Endodermal cell (in vitro differentiated cells): ENCODE measurements at places on chromosomes 16 and 17.

DNA sequence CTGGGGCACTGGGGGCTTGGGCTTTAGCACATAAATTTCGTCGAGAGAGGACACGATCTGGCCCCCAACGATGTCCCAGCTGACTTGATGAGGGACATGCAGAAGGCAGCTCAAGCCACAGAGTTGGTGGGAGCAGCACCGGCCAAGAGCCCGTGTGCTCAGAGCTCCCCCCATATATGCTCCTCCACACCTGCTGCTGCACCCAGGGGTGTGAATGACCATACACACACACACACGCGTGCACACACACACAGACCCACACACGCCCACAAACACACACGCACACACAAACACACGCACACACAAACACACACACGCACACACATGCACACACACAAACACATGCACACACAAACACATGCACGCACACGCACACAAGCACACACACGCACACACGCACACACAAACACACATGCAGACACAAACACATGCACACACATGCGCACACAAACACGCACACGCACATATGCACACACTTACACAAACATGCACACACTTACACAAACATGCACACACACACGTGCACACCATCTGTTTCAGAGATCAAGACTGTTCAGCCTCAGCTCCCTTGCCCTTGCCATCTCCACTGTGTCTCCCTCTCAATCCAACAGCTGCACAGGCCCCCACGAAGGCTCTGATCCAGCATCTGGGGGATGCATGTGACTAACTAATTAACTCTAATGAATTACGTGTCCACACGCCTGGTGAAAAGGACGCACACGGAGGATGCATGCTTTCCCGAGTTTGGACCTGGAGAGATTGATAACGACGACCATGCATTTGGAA is 85.6 kb upstream of the TNRC6C start:
- no peak for DNase-seq

GRCh38 chr16:51306116-51306515 is 155.0 kb upstream of the SALL1 start:
- DNase-seq = no peak

DNA sequence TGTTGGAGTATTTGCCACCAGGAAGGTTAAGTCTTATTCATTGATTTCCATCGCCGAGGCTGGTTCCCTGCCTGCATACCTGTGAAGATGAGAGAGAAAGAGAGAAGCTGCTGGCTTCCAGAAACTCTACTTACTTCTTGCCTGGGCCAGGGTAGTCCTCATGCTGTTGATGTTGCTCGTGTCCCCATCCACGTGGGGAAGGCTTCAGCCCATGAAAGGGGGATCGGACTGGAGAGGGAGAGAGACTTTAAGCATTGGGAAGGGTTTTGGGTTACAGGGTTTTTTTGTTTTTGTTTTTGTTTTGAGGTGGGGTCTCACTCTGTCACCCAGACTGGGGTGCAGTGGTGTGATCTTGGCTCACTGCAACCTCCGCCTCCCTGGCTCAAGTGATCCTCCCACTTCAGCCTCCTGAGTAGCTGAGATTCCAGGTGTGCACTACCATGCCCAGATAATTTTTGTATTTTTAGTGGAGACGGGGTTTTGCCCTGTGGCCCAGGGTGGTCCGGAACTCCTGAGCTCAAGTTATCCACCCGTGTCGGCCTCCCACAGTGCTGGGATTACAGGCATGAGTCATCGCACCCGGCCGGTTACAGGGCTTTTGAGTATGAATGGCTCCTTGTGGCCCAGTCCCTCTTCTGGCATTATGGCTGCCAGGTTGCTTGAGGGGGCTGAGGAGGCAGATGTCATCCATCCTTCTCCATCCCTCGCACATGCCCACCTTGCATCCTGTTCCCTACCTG is 26.6 kb downstream of the ITGB3 start:
- DNase-seq = peak; percentile 62

- no peak for DNase-seq
These were observed 30.6 kb upstream of the MMD start for GRCh38 chr17:55452139-55452790.

DNA sequence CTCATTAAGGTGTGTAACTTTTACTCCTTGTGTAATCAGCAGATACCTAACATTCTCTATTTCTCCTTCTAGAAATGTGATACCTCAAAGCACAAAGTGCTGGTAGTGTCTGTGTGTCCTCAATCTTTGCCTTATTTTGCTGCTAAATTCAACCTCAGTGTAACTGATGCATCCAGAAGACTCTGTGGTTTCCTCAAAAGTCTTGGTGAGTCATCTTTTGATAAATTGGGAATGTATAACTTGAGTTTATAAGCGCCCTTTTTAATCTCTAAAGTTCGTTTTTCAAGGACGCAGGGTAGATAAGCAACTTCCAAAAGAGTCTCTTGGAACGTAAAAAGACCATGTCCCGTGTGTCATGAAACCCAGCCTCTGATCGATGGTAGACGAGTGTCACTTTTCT is 10.2 kb downstream of the NARF start:
- no peak for DNase-seq

DNA sequence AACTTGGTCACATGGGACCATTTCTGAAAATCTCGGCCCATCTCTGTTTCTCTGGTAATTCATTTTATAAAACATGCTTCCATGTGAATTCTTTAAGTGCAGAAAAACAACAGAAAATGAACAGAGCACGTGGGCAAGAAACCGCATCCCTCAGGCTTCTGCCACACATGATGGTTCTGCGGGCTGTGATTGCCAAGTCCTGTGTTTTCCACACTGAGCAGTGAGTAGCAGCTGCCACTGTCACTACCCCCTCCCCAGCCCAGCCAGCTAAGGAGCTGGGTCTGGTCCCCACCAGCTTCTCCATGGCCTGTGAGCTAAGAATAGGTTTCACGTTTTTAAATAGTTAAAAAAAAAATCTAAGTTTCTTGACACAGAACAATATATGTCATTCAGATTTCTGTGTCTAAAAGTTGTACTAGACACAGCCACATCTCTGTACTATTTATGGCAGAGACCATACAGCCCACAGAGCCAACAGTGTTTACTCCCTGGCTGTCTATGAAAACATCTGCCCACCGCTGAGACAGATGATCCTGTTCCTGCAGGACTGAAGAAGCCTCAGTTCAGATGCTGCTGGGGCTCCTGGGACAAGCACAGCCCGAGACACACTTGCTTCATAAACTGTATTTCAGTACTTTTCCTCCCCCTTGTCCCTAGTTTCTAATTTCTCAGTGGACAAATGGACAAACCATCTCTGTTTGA is 41.5 kb downstream of the USP22 start:
- no peak for DNase-seq

DNA sequence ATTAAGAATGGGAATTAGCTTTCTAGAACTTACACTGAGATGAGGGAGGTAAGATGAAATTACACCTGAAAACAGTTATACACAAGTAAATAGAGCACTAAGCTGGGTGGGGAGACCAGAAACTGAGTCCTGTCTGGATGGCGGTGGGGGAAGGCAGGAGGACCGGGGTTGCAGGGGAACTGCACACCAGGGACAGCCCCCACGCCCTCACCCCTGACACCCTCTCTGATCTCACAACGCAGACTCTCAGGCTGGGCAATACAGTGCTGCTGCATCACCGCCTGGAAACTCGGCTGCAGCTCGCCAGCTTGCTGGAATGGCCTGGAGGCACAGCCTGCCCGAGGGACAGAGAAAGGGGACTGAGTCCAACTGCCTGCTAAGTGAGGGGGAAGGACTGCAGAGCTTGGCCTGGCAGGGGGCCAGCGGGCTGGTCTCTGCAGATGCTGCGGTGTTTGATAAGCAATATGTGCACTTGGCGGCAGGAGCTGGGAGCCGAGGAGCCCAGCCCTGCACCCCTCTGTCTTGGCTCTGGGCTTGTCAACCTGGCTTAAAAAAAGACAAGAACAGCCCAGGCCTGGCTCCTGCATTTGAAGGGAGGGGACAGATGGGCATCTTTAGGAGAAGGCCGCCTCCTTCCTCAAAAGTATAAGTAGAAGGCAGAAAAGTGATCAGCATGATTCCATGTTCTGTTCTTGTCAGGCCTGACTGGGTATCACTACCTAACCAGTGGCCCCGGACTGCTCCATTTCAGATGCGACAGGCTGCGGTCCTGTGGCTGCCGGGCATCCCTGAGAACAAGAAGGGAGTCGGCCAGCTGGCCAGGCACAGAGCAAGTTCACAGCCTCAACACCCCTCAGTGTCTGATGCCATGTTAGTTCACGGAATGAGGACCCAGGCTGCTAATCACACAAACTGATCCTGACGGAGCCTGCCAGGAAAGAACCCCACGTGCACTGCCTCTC is 30.2 kb downstream of the SPHK1 start:
- DNase-seq = no peak

DNA sequence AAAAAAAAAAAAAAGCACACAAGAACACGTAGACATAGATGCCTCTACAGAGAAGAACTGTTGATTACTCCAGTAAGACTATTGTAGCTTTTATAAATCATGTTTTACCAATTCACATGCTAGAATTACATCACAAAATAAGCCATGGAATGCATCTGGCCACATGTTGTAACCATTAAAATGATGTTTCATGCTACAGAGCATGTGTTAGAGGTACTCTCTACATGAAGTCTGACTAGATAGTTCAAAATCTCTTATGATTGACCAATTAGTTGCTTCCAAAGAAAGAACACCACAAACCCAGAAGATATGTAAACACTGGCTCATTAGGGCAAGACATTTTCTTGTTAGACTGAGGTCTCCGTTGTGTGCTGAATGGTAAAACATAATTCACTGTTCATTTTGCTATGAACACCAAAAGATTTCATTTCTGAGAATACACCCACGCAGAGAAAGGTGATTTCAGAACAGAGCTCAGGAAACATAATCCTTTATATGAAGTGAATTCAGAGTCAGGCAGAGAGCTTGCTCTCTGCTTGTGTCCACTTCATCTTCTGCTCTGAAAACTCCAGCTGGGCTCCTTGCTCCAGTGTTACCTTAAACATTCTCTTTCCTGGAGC is 411.4 kb upstream of the SOX9 start:
- no peak for DNase-seq

DNA sequence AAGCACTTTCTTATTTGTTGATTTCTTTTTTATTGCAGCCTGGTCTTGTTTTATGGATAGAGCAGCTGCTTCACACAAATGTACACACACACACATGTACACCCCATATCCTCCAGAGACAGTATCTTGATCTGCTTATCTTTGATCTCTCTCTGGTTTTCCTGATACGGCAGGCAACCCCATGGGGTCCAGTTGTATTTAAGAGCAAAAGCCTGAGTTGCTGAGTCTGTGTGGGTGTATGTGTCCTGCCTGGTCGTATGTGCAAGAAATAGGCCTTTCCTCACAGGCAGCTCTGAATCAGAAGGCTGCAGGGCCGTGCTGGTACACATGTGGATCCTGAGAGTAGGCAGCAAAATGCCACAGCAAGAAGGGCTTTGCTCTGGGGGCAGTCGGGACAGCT is 14.6 kb upstream of the LGALS9 start:
- no peak for DNase-seq

DNA sequence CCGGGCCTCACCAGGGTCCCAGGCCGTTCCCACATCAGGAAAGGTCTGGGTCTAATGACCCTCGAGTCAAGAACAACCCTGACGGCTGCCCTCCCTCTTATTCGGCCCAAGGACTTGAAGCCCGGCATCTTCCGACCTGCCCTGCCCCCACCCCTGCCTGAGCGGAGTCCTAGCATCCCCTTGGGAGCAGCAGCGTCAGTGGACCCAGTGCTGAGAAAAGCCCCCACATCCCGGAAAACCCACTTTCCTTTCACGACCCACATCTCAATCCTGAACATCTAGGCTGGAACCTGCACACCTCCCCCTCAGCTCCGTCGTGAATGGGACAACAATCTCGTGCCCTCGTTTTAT is 769 bp downstream of the TMEM88 start:
- no peak for DNase-seq

DNA sequence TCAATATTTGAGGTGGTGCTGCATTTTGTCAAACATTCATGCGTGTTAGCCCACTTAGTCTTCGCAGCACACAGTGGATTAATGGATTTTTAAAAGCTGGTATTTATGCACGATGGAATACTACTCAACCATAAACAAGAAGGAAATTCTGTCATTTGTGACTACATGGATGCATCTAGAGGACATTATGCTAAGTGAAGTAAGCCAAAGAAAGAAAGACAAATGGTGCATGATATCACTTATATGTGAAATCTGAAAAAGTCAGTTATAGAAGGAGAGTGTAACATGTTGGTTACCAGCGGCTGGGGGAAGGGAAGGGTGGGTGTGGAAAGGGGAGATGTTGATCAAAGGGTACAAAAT is 23.0 kb downstream of the HMOX2 start:
- DNase-seq = no peak

DNA sequence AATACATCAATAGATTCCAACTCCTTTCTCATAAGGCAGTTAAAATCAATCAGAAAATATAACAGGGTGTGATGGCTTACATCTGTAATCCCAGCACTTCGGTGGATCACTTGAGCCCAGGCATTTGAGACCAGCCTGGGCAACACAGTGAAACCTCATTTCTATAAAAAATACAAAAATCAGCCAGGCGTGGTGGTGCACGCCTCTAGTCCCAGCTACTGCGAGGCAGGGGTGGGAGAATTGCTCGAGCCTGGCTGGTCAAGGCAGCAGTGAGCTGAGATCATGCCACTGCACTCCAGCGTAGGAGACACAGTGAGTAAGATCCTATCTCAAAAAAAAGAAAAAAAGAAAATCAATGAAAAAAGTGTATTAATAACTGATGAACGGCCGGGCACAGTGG is 258.6 kb downstream of the NTN1 start:
- DNase-seq = peak; percentile 14

GRCh38 chr16:68041783-68042182 is 18.7 kb downstream of the DUS2 start:
- DNase-seq = no peak

DNA sequence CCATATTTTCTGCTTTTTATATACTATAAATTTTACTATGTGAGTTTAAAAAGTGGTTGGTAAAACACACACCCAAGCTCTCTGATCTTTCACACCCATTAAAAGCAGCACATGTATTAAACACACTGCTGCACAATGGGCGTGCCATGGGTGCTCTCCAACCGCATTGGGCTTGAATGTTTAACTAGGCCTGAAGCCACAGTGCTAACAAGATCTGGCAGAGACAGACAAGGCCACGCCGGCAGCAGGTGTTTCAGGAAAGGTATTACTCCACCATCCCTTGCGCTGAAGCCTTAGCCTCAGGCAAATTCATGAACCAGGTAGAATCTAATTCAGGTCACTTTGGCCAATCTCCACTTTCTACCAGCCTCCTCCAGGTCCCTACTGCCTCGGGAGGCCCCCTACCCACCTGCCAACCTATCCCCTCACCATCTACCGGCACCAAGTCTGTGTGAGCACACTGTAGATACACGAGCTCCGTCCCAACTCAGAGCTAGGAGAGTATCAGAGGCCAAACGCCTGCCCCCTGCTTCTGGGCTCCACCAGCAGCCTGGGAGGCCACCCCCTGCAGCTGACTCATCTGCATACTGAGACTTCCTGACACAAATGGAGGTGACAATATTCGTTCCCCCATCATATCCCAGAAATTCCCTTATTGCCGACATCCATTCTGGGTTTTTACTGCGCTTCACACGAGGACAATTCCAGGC is 95.0 kb downstream of the ADCY9 start:
- no peak for DNase-seq
